ENCODE measurements at places on chromosomes 16 and 17.

- DNase-seq: no peak
Observed at GRCh38 chr16:69711115-69711740, 15.1 kb downstream of the NQO1 start.

DNA sequence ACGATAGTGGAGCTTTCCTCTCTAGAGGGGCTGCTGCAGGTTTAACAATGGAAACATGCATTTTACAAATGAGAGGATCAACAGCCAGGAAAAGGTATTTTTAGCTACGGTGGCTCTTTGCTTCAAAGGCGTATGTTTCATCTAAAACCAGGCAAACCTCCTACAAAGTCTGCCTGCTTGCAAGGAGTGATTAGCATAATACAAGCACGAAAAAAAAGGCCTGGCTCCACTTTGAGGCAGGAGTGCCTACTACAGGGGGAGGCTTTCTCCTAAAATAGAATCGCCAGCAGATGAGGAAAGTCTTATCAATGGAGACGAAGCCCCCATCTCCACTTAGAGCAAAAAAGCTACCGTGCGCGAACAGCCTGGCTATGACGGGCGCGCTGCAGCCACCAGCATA is 27.1 kb upstream of the MTSS2 start:
- no peak for DNase-seq

GRCh38 chr17:7475764-7476422 is 3.5 kb downstream of the ZBTB4 start:
- no peak for DNase-seq

- no peak for DNase-seq
Observed at GRCh38 chr16:59052231-59052630, 318.1 kb upstream of the GOT2 start.

GRCh38 chr16:87246269-87247065 is 70.7 kb downstream of the C16orf95 start:
- DNase-seq: no peak
